ENCODE measurements at places on chromosomes 13 and 19.

DNA sequence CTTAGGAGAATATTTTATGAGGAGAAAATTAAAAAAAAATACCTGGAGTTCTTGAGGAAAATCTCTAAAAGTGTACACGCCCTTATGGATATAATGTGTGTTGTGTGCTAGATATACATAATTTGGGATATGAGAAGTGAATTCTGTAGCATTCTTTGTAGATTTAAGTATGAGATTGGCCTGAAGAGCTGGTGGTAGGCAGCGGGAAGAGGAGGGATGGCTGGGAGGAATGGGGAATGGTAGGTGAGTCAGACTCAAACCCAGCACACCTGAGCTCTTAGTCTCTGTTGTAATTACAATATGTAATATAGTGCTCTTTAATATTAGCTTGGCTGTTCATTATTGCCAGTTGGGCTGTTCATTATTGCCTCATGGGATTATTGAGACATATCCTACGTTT lies 7.0 kb downstream of the CHAMP1 start:
- DNase-seq: no peak

GRCh38 chr19:3250675-3251074 lies 26.2 kb downstream of the CELF5 start:
- DNase-seq: no peak

DNA sequence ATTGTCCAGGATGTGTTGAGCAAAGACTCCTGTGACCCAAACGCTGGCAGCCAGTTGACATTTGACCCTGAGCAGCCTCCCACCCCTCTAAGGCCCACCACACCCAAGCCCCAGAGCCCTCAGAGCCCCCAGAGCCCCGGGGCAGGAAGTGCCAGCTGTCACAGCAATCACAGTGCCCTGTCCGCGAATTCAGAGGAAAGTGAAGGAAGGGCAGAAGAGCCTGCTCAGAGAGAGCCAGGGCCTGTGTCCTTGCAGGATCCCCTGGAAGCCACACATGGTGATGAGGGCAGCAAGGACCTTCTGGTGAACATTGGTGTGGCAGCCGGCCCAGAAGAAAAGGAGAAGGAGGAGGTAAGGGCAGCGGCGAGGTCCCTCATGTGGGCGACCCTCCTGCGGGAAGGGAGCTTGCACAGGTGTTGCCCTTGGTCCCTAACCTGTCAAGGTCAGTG lies 63.7 kb downstream of the SPATA13 start:
- no peak for DNase-seq

GRCh38 chr13:99031832-99032231 lies 54.0 kb upstream of the DOCK9 start:
- DNase-seq: no peak

GRCh38 chr13:36998624-36999041 lies 507 bp downstream of the ALG5 start:
- DNase-seq: no peak

DNA sequence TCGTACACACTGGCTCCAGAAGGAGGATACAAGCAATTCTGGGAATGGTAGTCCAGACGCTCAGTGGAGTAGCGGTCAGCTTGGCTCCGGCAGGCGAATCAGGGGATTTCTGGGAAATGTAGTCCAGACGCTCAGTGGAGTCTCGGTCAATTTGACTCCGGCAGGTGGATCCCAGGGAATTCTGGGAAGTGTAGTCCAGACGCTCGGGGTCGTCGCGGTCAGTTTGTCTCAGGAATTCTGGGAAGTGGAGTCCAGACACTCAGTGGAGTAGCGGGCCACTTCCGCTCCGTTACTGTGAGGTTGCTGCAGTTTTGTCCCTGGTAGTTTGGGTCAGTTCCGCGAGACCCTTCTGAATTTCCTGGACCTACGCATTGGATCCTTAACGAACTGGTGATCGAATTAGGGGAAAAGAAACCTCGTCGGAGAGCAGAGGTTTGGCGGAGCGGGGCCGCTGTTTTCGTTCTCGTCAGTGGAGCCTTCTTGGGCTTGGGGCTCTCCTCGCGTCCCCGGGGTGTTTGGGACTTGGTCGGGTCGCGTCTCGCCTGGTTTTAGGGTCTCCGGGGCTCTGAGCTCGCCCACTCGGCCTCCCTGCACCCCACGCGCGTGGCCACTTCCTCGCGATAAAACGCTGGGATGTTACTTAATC lies at the start of gene ZNF225:
Gene ZNF225, plus strand, starts transcription at position 262 of the 646 bp plus-strand sequence. CDS start 2,429 bp downstream, outside the sequence.
- peak; percentile 90 for DNase-seq

DNA sequence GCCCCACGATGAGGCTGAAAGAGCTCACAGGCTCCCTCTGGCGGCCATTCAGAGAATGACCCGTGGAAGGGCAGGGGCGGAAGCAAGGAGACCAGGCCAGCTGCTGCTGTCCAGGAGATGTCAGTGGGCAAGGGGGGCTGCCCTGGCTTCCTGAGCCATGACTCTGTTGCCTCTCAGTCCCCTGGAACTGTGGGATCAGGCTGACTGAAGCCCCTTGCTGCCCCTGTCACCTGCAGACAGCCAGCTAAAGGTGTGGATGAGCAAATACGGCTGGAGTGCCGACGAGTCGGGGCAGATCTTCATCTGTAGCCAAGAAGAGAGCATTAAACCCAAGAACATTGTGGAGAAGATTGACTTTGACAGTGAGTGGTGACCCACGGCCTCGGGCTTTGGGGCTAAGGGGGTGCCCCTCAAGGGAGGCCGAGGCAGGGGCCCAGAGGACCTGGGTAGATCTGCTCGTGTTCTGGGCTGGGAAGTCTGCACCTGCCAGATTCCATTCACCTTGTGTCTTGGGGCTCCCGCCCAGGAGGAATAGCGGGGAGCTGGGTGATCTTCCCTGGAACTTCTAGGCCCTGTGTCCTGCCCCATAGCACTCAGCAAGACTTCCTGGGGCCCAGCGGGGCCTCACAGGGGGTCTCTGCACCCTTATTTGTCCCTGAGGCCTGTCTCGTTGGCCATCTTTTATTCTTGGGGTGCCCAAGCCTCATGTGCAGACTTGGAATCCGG lies 12.5 kb upstream of the ACTN4 start:
- no peak for DNase-seq

DNA sequence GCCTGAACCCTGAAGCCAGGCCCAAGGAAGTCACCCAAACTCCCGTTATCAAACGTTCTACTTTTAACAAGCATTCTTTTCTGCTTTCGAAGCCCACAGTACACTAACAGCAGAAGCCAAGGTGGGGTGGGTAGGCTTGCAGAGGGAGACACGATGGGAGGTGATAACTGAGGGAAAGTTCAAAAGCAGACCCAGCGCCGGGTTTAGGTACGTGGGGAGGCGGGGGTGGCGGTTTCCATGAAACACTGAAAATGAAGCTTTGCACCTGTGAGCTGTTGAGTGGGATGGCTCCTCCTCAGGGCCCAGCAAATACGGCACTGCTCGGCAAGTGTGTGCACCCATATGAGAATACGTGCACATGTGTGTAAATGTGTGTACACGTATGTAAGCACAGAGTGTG lies 49.8 kb downstream of the KLF2 start:
- no peak for DNase-seq

DNA sequence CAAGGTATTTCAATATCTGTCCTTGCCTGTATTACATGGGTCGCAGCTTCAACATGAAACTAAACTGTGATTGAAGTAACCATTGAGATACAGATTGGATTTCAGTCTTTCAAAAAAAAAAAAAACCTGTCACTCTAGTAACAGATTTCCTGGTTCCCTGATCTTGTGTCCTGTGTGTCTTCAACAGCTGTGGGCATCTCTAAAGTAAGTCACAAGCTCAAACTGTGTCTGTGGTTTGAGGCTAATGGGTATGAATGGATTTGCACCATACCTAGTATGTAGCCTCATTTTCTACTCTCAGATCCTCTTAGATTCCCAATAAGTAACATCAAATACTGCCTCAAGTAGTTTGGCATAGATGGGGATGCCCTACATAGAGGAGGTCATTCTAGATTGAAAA lies 300.1 kb downstream of the COG6 start:
- no peak for DNase-seq

- no peak for DNase-seq
Measured at GRCh38 chr19:50516964-50517703, 3.4 kb upstream of the ASPDH start.

- no peak for DNase-seq
Measured at GRCh38 chr19:3175781-3176714, 2.5 kb upstream of the S1PR4 start.

DNA sequence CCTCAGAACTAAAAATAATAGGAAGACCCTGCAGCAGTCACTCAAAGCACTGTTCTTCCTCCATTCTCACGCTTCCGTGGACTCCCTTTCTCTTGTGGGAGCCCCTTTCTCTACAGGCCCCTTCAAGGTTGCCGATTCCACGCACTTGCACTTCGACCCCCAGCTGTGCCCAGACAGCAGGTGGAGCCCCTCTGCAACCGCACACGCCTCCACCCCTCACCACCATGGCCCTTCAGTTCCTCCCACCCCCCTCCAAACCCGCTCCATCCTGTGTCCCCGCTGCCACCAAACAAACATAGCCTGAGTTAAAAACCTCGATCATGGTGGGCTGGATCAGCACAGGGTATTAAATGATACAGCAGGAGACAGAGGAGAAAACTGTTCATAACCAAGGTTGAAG lies 102.6 kb downstream of the STK24 start:
- no peak for DNase-seq

DNA sequence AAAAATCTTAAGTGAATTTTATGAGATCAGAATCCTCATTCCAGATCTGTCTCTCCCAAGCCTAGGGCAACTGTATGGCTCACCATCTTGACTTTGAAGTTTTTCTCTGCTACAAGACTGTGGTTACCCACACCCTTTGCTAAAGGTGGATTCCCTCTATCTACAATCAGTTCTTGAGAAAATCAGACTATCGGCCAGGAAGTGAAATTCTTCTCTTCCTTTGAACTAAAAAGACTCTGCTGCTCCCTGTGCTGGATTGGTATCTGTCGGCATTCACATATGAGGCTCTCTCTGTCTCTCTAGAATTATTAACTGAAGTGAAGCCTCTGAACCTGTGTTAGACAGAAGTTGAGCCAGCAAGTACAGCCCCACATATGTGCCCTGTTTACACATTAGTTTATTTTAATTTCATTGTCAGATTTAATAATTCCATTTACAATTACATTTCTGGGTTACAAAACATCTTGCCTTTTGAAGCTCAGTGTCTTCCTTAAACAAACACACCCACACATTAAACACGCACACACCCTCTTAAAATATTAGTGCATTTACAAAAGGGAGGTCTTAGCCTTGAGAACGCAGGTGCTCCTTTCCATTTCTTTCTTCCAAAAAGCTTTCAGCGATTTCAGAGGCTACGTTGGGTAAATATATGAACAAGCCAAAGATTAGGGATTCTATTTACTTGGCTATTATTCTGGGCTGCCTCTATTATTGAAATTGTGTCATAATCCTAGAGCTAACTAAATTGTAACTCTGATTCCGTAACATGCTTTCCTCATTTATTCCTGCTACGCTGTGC lies 145.7 kb downstream of the MIPEP start:
- no peak for DNase-seq

DNA sequence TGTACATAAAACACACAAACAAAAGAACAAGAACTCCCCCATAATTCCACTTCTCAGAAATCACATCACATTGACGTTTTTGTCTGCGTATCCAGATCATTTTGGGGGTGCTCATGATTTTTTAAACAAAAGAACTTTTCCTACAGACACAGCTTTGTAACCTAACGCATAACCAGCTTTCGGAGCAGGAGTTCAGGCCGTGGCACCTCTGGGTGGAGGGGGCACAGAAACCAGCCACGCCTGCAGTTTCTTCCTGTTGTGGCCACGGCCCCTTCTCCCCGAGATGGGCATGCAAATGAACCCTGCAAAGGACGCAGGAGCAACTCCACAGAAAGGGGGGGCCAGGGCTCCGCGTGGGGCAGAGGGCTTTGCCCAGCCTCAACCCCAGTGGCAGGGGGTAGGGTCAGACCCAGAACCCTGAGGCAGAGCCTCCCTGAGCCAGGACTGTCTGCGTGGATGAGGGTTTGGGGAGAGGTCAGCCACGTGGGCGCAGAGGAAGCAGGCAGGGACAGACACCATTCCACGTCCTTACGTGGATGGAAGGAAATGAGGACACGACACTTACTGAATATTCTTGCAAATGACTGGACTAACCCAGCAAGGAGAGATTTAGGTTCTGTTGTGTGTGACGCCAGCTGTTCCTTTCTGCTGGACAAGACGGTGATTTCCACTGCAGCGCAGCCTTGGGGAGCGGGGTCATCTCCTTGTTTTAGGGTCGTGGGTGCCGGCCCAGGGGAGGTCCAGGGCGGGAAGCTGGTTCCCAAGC lies 64.4 kb downstream of the RASA3 start:
- no peak for DNase-seq

DNA sequence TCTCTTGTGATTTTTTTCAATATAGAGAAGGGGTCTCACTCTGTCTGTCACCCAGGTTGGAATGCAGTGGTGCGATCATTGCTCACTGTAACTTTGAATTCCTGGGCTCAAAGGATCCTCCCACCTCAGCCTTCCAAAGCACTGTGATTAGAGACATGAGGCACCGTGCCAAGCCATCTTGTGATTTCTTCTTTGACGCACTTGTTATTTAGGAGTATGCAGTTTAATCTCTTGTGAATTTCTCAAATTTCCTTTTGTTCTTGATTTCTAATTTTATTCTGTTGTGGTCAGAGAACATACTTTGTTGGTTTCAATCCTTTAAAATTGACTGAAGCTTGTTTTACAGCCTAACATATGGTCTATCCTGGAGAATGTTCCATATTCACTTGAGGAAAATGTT lies 14.5 kb downstream of the IPO5 start:
- DNase-seq: no peak

GRCh38 chr13:38590230-38590629 lies 96.6 kb upstream of the FREM2 start:
- DNase-seq: no peak

- DNase-seq: no peak
Measured at GRCh38 chr13:82370316-82370715, 1512.0 kb downstream of the SLITRK1 start.

GRCh38 chr19:5298471-5298901 lies 42.1 kb downstream of the PTPRS start:
- no peak for DNase-seq

DNA sequence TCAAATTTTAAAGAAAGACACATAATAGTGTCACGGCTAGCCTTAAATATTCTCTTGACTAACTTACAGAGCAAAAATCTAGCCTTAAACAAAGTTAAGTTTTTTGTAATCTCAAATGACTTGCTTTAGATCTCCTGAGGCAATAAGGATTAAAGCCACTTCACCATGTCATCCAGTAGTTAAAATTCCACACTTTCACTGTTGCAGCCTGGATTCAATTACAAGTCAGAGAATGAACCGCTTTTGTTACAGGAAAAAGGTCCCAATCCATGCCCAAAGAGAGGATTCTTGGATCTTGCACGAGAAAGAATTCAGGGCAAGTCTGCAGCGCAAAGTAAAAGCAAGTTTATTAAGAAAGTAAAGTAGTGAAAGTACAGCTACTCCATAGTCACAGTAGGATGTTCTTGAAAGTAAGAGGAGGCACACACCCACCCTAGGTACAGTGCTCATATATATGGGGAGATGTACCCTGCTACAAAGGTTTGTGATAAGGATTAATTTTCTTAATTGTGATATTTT lies 34.6 kb upstream of the CD177 start:
- DNase-seq: no peak

GRCh38 chr19:15911599-15912235 lies 13.8 kb upstream of the CYP4F2 start:
- no peak for DNase-seq

DNA sequence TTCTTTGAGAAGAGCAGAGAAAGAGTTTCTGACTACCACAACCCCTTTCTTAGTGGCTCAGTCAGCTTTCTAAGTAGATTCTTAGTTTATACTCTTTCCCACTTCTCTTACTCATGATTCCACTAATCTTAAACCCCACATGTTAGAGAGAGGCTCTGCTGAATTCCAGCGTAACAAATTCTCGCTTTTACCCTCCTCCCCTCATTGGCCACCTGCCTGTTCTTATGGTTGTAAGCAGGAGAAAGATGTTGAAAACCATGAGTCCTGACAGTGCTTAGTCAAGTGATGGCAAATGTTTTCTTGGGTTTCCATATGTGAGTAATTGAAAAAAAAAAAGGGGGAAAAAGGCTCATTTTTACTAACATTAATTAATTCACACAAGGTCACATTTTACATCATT lies 125.9 kb downstream of the ZDHHC20 start:
- no peak for DNase-seq
